ENCODE measurements at places on chromosomes 5 and 9.

DNA sequence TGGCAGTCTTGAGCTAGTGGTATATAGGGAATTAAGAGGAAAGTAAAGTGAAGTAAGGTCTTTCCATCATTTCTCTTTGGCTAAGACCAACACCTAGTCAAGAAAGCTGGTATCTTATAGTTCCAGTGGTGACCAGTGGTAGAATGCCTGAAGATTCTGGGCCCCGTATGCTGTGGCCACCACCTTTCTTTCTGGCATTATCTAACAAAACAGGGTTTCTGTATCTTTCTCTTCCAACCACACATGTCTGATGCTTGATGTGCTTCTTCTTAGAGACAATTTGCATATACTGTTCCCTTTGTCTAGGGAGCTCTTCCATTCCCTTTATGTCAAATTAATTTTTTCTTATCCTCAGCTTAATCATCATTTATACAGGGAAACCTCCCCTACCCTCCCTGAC lies 109.9 kb upstream of the SSBP2 start:
- no peak for DNase-seq

GRCh38 chr5:162242416-162242815 lies 174.8 kb downstream of the GABRG2 start:
- no peak for DNase-seq

DNA sequence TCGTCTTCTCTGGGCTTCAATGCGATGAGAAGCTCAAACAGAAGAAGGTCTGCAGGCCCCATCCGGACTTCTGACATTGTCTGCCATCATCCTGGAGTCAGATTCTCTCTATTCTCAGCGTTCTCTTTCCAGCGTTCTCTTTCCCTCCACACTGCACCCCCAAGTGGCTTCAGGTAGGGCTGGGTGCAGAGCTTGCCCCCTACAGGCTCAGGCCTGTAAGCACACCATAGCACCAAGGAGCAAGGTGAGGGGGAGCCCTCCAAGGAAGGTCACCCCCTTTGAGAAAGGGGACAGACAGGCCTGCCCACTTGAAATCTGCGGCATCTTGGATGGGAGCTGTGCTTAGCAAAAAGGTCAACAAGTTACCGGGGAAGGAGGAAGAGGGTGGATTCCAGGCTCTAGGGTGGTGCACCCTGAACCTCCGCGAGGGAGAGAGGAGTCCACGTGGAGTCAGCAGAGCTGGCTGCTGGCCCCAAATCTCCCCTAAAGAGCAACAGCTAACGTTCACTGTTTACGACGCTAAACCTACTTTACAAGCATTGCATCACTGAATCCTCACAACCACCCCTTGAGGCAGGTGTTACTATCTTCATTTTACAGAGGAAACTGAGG lies 27.5 kb downstream of the GPX3 start:
- peak; percentile 68 for DNase-seq

GRCh38 chr5:14405706-14406553 lies 175.7 kb upstream of the OTULINL start:
- no peak for DNase-seq

DNA sequence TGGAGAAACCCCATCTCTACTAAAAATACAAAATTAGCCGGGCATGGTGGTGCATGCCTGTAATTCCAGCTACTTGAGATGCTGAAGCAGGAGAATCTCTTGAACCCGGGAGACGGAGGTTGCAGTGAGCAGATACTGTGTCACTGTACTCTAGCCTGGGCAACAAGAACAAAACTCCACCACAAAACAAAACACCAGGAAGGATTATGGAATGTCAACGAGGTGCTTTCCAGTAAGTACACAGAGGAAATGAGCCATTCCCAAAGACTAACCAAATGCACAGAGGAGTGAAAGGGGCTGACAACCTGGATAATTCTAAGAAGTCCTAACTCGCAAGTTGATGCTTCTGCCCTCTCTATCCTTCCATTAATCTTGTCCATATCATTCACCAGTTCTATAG lies 126.1 kb upstream of the RETREG1 start:
- DNase-seq, result no peak

GRCh38 chr5:151237685-151238084 lies 13.8 kb upstream of the CCDC69 start:
- no peak for DNase-seq
